Left kidney (tissue), 8 donors: ENCODE measurements at places on chromosomes 5 and 9. TPM values are rescaled to one million over a fixed set of nuclear protein-coding genes. Genes with fewer than 3 reads are reported as not detected.

Gene DCTN3
- polyA plus RNA-seq: 96.9 TPM

Gene HSDL2
- polyA plus RNA-seq: 114 TPM

Gene TMEM215
- 0.12 TPM for polyA plus RNA-seq

- DNase-seq: no peak
Measured at GRCh38 chr5:59000211-59000610, 417.3 kb downstream of the RAB3C start.

GRCh38 chr5:35476797-35477196, 140.9 kb upstream of the SPEF2 start:
- peak; percentile 76 for DNase-seq

GRCh38 chr5:138580777-138581176, 5.6 kb upstream of the HSPA9 start:
- DNase-seq: no peak

- DNase-seq: no peak
Measured at GRCh38 chr5:166625210-166625865, 1666.1 kb upstream of the WWC1 start.

DNA sequence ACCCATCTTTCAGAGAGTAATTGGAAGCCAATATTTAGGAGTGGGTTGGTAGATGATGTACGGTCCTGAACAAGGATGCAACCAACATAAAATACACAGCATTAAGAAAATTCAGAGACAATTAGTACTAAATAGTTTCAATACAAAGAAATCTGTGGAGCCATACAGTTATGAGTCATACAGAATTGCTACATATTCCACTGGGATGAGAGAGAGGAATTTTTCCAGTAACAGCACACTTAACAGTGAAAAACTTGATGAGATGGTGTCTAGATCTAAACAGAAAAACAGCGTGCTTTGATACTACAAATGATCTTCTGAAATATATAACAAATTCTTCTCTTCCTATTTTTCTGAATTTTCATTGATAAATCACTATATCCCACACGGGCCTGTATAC, 1999.3 kb upstream of the CDH9 start:
- no peak for DNase-seq

- DNase-seq: no peak
Measured at GRCh38 chr5:152462021-152462721, 57.1 kb upstream of the NMUR2 start.

DNA sequence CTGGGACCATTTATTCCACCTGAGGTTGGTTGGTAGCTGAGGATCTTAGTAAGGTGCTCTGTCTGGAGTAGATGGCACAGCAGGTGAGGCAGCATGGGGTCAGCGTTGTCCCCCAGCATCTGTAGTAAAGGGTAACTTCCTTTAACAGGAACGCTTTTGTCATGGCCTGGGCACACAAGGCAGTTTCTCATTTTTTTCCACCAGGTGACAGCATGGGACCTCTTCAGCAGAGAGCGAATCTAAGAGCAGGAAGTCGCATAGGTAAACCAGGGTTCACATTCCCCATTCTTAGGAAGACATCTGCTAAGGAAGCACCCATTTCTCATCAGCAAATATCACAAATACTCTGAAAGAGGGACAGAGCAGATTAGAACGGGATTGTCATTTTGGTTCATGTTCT, 56.5 kb downstream of the GPR107 start:
- DNase-seq: no peak

- no peak for DNase-seq
Measured at GRCh38 chr5:106127985-106128384, 1542.8 kb downstream of the EFNA5 start.

- DNase-seq: no peak
Measured at GRCh38 chr5:93430118-93430517, 150.9 kb downstream of the NR2F1-AS1 start.

- DNase-seq: no peak
Measured at GRCh38 chr9:113872485-113873143, 3.5 kb upstream of the ZNF618 start.

DNA sequence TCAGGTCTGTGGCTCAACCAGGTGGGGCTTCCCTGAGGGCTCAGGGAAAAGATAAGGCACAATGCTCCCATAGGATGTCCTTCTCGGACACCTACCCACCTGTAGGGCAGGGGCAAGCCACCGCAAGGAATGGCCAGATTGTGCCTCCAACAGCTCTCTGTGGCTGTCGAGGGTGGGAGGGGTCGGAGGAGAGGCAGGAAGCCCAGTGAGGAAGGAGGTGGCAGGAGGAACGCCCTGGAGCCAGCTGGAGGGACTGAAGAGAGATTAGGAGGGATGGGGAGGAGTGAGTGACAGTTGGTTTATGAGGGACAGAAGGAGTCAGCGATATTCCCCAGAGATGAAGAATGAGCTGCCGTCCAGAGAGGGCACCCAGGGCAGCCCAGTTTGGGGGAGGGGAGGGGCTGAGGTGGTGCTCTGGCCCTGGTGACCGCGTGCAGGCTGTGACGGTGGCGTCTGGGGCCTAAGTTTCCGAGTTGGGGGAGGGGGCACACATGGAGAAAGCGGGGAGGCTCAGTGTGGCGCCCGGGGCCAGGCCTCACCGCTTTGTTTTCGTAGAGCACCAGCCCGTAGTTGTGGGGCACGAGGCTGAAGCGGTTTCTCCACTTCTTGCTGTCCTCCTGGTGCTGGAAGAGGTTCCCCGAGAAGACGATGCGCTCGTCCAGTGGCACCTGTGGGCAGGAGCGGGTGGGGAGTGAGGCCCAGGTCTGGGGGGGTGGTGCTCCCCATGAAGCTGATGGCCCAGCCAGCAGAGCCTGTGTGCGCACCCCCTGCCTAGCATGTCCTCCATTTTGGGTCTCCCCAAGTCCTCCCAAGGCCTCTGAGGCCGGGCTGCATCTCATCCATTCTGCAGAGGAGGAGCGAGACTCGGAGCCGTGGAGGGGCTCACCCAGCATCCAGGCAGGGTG, 75.6 kb downstream of the LRSAM1 start:
- DNase-seq: no peak
